Erythroblast (primary cell): ENCODE measurements at places on chromosomes 5 and 9.
A peak's percentile ranks its signal among the peaks of the same experiment; 100 is the strongest.

GRCh38 chr5:124574521-124575436 lies 171.7 kb downstream of the ZNF608 start:
- DNase-seq: no peak

DNA sequence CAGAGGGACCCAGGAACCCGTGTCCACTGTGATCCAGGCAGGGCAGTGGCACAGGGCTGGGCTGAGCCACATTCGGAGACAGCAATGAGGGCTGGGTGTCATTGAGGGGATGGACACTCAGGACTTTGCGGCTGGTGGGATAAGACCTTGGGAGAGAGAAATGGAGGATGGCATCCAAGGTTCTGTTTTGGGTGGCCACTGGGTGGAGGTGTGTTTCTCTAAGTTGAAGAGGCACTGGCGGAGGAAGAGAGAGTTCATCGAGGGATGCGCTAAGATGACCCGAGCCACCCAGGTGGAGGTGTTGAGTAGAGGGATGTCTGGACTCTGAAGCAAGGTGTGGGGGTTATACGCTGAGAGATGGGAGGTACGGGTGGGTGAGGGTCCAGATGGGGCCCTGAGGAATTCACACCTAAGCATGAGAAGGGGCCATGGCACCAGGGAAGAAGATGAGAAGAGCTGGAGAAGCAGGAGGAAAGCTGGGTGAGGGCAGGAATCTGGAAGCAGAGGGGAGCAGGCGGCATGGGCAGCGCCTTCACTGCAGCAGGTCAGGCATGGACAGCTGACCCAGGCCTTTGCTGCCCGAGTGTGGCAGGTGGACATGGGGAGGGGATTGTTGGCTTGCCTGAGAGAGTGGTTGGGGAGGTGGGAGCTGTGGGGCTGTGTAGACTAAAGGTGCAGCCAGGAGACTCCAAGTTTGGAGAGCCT lies 2.5 kb upstream of the SLC25A48 start:
- DNase-seq: no peak

GRCh38 chr9:130940693-130941576 lies 1.9 kb upstream of the FIBCD1 start:
- peak; percentile 73 for DNase-seq

- DNase-seq: no peak
Measured at GRCh38 chr5:106113922-106114321, 1556.8 kb downstream of the EFNA5 start.

DNA sequence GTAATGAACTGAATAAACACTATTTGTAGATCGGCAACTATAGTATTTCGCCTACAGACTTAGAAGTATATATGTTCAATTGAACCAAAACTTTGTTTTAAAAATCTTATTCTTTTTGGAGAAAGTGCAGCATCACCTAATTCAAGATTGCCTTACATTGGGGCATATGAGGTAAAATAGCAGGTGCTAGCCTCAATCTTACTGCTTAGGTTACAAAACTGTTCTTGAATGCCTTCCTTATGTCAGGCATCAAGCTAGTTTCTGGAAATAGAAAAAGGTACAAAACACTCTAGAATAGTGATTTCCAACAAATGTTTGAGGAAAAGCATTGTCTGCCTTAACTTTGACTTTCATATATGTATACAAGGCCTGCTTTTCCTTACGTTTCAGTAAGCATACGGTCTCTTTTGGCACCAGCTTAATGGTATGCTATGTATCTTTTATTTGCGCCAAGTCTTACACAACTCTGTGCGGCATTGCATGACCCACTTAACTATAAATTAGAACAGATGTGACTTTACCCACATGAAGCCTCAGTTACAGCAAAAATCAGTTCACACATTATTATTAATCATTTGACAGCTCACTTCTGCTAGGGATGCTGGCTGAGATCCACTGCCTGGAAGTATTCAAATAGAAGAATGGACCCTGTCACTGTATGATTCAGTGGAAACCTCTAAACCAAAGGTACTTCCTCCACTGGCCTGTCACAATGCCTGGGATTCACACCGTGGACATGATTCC lies 174.1 kb downstream of the PRELID2 start:
- no peak for DNase-seq

- no peak for DNase-seq
Measured at GRCh38 chr9:27412963-27413362, 111.1 kb upstream of the IFNK start.

- DNase-seq: peak; percentile 86
Measured at GRCh38 chr9:122464633-122465567, 12.8 kb downstream of the OR1J1 start.

DNA sequence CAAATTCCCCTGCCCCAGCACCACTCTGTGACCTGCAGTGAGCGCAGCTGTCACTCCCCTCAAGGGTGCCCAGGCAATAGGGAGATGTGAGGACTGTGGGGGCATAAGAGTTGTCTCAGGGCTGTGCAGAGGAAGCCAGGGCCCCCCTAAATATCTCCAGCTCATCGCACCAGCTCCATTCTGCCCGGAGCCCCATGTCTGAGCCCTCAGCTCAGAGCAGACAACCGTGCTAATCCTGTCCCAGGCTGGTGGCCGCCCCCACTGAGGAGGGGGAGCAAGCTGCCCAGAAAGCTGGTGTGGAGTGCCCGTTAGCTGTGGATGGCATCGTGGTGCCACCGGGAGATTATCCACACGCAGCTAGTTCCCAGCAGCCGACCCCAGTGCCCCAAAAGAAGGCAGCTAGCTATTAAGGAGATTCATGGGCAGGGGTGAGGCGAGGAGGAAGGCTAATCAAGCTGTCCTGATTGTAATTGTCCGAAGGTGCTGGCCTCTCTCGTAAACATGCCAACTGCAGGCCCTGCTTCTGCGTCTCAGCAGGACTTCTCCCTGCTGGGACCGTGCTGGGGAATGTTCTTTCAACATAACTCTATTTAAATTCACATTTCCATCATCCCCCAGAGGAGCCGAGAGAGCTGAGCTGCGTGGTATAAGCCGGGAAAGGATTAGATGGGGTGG lies 17.0 kb upstream of the FIBCD1 start:
- no peak for DNase-seq

GRCh38 chr9:137772281-137772873 lies 105.2 kb upstream of the CACNA1B start:
- DNase-seq: no peak

- no peak for DNase-seq
Measured at GRCh38 chr9:14730461-14730898, 7.9 kb upstream of the CER1 start.

- no peak for DNase-seq
Measured at GRCh38 chr5:39640552-39640951, 215.8 kb upstream of the DAB2 start.

- DNase-seq: no peak
Measured at GRCh38 chr9:136341042-136341655, 13.8 kb downstream of the GPSM1 start.
